Stimulated activated CD8-positive, alpha-beta memory T cell treated with anti-CD3 and anti-CD28 coated beads, Interleukin-4, amount 100 ng/mL, for 4 hours (primary cell): ENCODE measurements at places on chromosomes 7 and 10.

- DNase-seq, result no peak
These were observed 74.8 kb downstream of the SKAP2 start for GRCh38 chr7:26789481-26790184.

GRCh38 chr10:19941206-19941880 is 125.1 kb downstream of the PLXDC2 start:
- no peak for DNase-seq

DNA sequence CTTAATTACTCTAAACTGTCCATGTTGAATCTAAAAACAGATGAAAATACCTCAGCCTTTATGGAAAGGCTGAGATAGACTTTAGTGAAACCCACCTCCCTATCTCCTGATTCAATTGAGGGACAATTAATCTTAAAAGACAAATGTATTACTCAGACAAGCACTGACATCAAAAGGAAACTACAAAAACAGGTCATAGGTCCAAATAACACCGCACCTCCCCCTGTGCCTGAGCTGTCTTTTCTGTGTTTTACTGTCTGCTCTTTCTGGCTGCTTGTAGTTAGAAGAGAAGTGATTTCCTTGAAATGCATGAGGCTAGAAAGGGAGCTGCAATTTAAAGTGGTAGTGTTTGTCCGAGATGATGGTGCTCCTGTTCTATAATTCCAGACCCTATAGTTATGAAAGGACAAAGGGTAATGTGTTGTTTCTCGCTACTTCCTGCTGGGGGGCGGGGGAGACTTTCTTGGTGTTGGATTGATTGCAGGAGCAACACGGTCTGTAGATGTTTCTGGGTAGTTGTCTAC is 16.0 kb downstream of the AKR1C8 start:
- no peak for DNase-seq

GRCh38 chr10:124106241-124106879 is 13.0 kb upstream of the CHST15 start:
- DNase-seq, result no peak

- DNase-seq, result no peak
These were observed 11.3 kb downstream of the ADAMTS14 start for GRCh38 chr10:70683601-70683934.

DNA sequence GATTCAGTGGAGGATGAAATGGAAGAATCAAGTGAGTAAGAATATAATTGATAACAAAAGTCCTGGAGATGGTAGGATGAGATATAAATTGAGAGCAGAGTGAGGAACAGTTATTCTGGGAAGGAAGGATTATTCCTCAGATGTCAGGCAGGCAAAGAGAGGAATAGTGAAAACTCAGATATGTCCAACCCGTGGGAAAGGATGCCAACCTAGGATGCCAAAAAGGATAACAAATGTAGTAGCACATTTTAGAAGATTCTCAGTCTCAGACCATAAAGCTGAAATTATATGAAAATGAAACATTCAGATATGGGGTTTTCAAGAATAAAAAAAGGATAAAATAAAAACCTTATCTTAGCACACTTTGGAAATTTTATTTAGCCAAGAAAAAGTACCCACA is 131.1 kb downstream of the SEMA3C start:
- DNase-seq, result no peak

GRCh38 chr10:25017154-25017590 is 760 bp downstream of the THNSL1 start:
- DNase-seq, result no peak

DNA sequence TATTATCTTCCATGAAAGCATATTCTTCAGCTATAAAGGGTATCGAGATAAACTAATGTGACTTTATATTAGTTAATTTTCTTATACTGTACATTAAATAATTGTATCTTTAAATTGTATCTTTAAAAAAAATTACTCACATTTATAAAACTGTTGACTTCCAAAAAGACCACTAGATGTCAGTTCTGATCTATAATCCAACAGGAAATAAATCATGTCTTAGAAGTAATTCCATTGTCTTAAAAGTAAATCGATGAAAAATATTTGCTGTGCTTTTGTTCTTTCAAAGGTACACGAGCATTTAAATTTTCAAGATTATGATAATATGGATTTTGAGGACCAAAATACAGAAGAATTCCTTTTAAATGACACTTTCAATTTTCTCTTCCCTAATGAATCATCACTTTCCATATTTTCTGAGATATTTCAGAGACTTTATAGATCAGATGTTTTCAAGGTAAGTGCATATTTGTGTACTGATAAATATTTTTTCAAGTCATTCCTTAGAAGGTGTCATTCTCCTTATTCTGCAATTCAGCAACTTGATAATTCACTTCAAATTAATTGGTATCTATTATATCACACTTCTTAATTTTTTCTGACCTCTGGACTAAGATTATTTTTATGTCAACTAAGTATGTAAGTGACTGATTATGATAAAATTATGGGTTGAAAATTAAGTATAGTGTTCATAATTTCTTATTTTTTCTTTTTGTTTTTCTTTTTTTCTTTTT is 138.5 kb downstream of the CPED1 start:
- no peak for DNase-seq

DNA sequence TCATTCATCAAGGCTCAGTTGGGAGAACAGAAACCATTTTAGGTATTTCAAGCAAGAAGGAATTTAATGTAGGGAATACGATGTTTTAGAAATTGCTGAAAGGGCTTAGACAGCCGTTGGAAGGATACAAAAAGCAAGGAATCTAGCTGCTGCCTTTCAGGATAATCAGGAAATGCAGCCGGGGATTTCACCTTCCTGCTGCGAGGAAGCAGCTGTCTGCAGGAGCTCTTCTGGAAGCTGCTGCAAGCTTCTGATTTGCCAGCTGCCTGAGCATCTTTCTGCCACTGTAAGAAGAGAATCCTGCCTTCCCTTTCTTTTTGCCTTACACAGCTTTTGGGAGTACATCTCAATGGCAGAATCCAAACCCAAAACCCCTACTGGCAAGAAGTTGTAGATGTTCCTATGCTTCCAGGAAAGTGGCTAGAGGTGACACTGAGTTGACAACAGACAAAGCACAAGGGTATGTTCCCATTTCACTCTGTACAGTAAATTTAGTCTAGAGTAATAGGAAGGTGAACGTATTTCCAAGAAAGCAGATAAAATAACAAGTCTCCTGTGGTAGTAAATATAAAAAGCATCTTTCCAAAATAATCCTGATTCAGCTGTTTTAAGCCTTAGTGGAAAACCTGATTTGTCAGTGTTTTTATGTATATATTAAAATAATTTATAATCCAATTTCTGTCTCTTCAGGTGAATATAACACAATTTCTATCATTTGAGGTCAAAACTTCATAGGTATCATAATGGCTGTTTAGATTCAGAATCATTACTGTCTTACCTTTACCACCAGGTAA is 148.4 kb upstream of the LRGUK start:
- no peak for DNase-seq

DNA sequence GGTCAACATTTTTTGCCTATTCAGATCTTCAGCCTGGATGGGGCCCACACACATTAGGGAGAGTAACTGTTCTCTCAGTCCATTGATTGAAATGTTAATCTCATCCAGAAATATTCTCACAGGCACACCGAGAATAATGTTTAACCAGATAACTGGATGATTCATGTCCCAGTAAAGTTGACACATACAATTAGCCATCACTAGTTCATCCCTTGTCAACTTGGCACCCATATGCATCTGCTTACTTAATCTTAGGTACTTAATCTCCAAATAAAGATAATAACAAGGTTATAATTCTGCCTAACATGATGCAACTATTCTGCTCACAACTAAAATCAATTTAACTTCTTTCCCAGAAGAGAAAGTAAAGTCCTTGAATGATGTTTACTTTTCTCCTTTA is 502.6 kb downstream of the ADRA2A start:
- DNase-seq, result no peak

- DNase-seq, result no peak
These were observed 140.1 kb downstream of the GLI3 start for GRCh38 chr7:42096681-42097561.

GRCh38 chr7:2131341-2131740 is 101.4 kb downstream of the MAD1L1 start:
- no peak for DNase-seq

GRCh38 chr7:47354831-47355541 is 226.9 kb downstream of the TNS3 start:
- DNase-seq, result no peak
